ENCODE measurements at places on chromosomes 5 and 9. TPM values are rescaled to one million over a fixed set of nuclear protein-coding genes. Genes with fewer than 3 reads are reported as not detected.

DNA sequence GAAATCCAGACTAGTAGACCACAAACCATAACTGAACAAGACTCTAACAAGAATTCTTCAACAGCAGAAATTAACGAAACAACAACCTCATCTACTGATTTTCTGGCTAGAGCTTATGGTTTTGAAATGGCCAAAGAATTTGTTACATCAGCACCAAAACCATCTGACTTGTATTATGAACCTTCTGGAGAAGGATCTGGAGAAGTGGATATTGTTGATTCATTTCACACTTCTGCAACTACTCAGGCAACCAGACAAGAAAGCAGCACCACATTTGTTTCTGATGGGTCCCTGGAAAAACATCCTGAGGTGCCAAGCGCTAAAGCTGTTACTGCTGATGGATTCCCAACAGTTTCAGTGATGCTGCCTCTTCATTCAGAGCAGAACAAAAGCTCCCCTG, 68.6 kb downstream of the VCAN start:
- no peak overlapping the region for H3K27ac ChIP-seq
- H3K36me3 ChIP-seq, result peaks cover 65% of the 10 kb centered on the region
- no peaks in the 10 kb centered on the region for H3K4me1 ChIP-seq

DNA sequence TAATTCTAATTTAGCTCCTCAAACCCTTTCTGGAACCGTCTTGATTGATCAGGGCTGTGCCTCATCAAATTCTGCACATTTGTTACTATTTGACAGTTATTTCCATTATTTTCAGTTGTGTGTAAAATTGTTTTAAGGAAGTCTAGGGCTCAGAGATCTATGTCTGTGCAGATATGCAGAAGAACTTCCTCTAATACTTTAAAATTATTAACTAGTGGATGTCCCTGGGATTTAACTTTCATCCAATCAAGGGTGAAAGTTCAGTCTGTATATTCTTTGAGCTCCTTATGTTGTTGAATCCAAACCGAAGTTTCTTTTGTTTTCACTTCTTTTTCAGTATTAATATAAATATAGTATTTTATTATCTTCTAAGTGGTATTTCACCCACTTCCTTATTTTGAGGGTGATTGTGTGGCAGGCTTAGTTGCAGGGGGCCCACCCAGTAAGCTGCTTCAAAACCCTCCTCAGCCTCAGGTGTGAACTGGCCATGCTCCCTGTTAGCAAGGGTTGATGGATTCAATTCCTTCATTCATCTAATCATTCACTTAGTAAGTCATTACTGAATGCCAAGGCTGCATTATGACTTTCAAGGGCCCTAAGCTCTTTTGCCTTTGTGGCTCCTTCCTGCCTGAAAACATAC, 2.1 kb upstream of the CAMLG start:
- H3K27ac ChIP-seq, result no peak overlapping the region
- no peaks in the 10 kb centered on the region for H3K36me3 ChIP-seq
- no peaks in the 10 kb centered on the region for H3K27me3 ChIP-seq
- no peaks in the 10 kb centered on the region for H3K4me1 ChIP-seq
- no peak for DNase-seq

DNA sequence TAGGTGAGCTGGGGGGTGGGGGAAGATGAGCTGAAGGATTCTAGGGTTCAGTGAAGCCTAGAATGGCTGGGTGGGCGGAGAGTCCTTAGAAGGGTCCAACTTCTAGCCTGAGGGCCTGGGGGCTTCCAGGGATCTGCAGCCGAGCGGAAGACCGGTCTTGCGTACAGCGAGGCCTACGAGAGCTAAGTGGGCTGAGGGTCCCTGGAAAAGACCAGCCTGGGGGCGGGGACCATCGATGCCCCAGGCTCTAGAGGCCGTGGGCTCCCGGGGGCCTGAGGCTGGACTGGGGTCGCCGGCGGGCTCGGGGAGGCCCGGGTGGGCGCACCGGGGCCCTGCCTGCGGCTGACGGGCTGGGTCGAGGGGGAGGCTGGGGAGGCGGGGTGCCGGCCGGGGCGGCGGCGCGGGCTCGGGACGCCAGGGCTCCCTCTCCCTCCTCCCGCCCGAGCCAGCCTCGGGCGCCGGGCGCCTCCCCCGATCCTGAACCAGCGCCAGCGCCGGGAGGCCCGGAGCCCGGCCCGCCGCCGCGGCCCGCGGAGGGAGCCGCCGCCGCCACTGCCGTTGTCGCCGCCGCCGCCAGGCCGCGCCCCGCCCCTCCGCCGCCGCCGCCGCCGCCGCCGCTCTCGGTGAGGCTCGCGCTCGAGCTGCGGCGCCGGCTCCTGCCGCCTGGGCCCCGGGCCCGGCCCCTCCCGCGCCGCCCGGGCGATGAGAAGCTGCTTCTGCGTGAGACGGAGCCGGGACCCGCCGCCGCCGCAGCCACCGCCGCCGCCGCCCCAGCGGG, at the start of gene MVB12B:
MVB12B (plus strand) TSS at position 602 of the 778 bp plus-strand sequence; CDS start at position 703, 101 bp downstream.
- H3K27ac ChIP-seq, result peak within 1 kb of the TSS; percentile 91
- no peaks in the 10 kb centered on the region for H3K27me3 ChIP-seq
- H3K4me1 ChIP-seq, result peaks cover 16% of the 10 kb centered on the region
- DNase-seq, result peak; percentile 70

DNA sequence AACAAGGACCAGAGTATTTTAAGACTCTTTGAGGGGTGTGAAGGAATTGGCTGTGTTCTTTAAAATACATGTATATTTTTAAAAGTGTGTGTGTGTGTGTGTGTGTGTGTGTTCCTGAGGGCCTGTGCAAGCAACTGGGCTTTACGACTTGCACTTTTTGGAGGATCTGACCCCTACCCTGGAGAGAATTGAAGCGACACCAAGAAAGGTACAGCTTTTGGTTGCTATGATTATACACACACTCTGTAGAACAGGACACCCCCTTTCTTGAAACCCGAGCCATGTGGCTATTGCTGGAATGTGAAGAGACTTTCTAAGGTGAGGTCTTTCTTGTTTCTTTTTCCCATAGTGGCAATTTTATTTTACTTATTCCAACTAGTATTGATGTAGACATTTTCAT, 988 bp downstream of the SHISAL2B start:
- H3K36me3 ChIP-seq, result no peaks in the 10 kb centered on the region
- peak; percentile 7 for DNase-seq
- no peaks in the 10 kb centered on the region for H3K4me1 ChIP-seq

- no peak overlapping the region for H3K4me3 ChIP-seq
- no peak overlapping the region for H3K27ac ChIP-seq
- no peaks in the 10 kb centered on the region for H3K36me3 ChIP-seq
- DNase-seq, result no peak
- no peaks in the 10 kb centered on the region for H3K4me1 ChIP-seq
Observed at GRCh38 chr5:124302533-124302932, 443.9 kb downstream of the ZNF608 start.

GRCh38 chr5:61755726-61756222, 423.7 kb downstream of the ZSWIM6 start:
- no peak for DNase-seq
- no peaks in the 10 kb centered on the region for H3K36me3 ChIP-seq
- H3K4me1 ChIP-seq, result no peaks in the 10 kb centered on the region

FBXO10 gene
- 13.4 TPM for polyA plus RNA-seq

Data from cardiac muscle cell (in vitro differentiated cells and primary cell).